Activated CD4-positive, alpha-beta memory T cell treated with anti-CD3 and anti-CD28 coated beads, Interleukin-2, amount 10 ng/mL, durations not matched to agents 7 days and 5 days (primary cell): ENCODE measurements at places on chromosomes 6 and 20. TPM values are rescaled to one million over a fixed set of nuclear protein-coding genes. Genes with fewer than 3 reads are reported as not detected.

The ADGB gene
- total RNA-seq = not detected

The STMND1 gene
- total RNA-seq = not detected

The FAM217A gene
- total RNA-seq = not detected

The TAAR2 gene
- not detected for total RNA-seq

The WFDC10A gene
- total RNA-seq = not detected

The MEI4 gene
- total RNA-seq = not detected

The RBM39 gene
- total RNA-seq = 331 TPM

The SIRPB2 gene
- not detected for total RNA-seq

The TRMT6 gene
- 19.1 TPM for total RNA-seq

The PHF1 gene
- total RNA-seq = 46.4 TPM

The SIRPB1 gene
- total RNA-seq = 7.1 TPM

The RIPOR2 gene
- 234 TPM for total RNA-seq

The PTCRA gene
- total RNA-seq = not detected

The KCNK17 gene
- not detected for total RNA-seq

The SGK2 gene
- 0.53 TPM for total RNA-seq

The MLN gene
- not detected for total RNA-seq
